ENCODE measurements at places on chromosomes 5 and 9.

- DNase-seq = no peak
Observed at GRCh38 chr5:148829248-148829594, 2.8 kb downstream of the ADRB2 start.

DNA sequence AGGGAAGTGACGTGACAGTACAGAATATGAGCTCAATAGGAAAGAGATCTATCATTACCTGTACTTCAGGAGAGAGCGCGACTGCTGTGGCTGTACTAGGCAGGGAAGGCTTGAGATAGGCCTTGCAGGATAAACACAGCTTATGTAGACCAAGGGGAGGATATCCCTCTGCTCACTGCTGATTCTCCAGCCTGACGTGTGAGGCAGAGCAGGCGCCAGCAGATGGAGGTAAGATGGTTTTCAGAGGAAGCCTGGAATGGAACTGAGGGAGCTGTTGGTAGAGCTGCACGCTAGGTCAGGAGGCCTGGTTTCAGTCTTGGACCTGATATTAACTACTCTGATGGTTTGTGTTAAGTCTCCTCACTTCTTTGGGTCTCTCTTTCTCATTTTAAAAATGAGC, 291.4 kb downstream of the YTHDC2 start:
- DNase-seq = no peak

DNA sequence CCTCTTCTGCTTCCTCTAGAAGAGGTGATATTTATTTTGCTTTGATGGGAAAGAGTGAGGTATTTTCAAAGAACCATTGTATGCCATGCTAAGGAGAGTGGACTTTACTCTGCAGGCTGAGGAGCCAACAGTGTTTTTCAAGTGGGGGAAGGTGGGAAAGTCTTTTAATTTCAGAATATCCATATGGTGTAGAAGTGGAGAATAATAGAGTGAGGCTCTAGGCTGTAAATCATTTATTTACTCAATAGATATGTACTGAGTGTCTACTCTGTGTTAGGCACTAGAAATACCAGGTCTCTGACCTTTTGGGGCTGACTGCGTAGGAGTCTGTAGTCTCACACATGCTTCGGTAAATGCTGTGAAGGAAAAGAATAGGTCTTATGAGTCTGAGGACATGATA, 30.7 kb upstream of the TENT2 start:
- DNase-seq = no peak

DNA sequence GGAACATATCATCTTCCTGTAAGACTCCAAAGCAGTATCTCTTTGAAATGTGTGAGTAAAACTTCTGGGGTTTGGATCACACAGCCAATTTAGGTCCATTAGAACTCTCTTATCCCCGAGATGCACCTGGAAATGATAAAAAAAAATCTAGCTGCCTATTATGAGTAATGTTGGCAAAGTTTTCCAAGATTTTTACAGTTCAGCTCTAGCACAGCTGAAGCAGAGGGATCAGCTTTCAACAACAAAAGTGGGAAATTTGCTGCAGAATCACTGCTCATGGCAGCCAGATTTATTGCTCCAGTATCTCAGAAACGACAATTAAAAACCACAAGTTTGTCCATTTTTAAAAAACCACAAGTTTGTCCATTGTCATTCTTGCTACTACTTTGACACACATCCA, 292.2 kb downstream of the IRX2 start:
- DNase-seq = no peak

DNA sequence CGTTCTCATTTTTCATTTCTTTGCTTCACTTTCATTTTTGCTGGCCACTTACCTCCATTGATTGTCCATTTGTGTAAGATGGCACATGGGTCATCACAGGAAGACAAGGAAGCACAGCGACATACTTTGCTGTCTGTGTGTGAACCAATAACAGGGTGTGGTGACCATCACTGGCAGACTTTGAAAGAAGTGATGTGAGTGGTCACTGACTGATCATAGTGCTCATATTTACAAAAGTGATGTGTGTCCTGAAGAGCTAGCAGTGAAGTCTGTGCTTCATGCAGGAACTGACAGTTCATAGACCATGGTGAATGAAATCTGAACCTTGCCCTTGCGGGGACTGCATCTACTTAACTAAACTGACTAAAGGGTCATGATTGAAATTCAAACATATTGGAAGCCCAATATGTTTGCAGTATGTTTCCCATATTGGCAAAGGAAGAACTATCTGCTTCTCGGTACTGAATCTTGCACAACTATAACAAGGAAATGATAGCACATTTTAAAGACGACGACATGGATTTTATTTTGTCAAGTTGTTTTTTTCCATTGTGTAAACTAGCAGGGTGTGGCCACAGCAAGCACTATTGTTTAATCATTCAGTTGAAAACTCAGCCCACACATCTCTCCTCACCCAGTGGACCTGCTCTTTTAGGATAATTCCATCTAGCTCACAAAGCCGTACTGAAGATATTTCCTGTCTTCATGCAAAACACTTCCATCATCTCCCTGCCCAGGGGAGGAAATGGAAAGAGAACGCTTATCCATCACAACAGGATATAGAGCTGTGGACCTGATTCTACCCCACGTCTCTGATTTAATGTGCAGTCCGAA, 232.0 kb upstream of the ANKRD55 start:
- no peak for DNase-seq

DNA sequence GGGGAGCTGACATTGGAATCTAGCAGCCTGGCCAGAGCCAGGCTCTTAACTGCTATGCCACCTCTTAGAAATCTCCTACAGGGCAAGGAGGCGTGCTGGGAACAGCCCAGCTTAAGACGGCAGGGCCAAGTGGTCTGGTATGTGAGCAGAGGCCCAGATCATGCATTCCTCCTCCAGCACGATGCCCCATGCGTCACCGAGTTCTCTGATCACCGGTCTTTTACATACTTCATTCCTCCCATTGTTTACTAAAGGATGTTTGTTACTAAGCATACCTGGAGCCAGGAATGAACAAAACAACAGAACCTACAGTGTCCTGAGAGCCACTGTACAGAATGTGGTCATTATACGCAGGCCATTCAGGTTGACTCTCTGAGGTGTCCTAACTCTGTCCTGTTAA, 73.8 kb downstream of the TRIO start:
- no peak for DNase-seq

- DNase-seq = no peak
Observed at GRCh38 chr5:122703203-122703602, 71.7 kb upstream of the SNX2 start.

GRCh38 chr9:88533951-88534455, 975 bp upstream of the NXNL2 start:
- DNase-seq = peak; percentile 62

GRCh38 chr9:36625006-36625615, 52.4 kb downstream of the MELK start:
- peak; percentile 88 for DNase-seq

DNA sequence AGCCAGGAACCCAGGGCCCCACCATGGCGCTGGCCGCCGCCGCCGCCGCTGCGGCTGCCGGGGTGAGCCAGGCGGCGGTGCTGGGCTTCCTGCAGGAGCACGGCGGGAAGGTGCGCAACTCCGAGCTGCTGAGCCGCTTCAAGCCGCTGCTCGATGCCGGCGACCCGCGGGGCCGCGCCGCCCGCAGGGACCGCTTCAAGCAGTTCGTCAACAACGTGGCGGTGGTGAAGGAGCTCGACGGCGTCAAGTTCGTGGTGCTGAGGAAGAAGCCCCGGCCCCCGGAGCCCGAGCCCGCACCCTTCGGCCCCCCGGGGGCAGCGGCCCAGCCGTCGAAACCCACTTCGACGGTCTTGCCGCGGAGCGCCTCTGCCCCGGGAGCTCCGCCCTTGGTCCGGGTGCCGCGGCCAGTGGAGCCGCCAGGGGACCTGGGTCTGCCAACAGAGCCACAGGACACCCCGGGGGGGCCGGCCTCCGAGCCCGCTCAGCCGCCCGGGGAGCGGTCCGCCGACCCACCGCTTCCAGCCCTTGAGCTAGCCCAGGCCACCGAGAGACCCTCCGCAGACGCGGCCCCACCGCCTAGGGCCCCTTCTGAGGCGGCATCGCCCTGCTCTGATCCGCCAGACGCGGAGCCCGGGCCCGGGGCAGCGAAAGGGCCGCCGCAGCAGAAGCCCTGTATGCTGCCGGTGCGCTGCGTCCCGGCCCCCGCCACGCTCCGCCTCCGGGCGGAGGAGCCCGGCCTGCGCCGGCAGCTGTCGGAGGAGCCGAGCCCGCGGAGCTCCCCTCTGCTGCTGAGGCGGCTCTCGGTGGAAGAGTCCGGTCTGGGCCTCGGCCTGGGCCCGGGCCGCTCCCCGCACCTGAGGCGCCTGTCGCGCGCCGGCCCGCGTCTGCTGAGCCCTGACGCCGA, 749 bp downstream of the SOWAHA start:
- no peak for DNase-seq

DNA sequence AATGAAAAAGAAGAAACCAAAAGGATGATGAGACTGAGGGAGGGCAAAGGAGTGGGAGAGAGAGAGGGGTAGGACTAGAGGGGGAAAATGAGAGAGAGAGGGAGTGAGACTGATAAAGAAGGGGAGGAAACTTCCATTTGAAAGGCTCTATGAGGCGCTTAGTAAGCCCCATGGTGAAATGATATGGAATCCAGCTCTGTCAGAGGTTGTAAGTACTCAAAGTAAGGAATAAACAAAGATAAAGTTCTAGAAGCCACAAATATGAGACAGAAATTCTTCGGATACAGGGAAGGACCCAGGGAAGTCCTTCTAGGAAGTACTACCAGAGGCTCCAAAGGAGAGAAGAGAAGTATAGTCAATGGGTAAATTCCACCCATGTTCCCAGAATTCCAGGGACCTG, 21.7 kb upstream of the VLDLR start:
- no peak for DNase-seq

DNA sequence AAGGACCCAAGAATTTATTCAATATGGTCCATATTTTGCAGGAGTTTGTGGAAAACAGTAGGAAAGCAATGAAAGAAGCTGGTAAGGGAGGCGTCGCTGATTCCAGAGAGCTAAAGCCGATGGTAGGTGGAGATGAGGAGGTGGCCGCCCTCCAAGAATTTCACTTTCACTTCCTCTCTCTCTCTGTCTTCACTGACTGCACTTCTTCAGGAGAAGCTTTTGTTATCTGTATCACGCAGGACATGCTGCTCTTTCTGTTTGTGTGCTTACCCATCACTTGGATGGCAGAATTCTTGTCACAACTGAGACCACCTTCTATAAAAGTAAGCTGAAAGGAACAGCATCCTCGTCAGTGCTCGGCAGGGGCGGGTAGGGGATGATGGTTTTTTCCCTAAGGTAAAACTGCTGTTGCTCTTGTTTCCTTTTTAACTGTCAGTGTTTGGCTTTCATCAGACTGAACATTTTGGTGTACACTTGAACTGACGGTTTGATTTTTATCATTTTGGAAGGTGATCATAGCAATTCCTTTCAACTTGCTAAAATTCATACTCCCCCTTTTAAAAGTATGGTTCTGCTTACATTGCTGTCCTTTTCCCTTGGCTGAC, 62.4 kb upstream of the FSD1L start:
- no peak for DNase-seq

DNA sequence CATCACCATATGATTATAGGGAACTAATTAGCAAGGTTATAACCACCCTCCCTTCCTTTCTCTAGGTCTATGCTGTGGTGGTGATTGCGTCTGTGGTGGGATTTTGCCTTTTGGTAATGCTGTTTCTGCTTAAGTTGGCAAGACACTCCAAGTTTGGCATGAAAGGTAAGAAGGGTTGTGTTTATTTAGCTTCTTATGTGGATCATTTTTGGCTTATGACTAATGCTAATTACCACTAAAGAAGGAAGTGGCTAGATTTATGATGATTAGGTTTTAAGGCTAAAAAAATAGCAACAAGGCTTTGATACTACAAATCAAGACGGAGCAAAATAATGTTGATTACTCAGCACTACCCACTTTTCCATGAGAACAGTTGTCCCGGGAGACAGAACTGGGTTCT, 82.4 kb downstream of the NTRK2 start:
- no peak for DNase-seq

- DNase-seq = peak; percentile 29
Observed at GRCh38 chr5:59587489-59588337, 305.8 kb downstream of the PDE4D start.
